Prostate gland (tissue), 2 donors: ENCODE measurements at places on chromosomes 4 and X. TPM values are rescaled to one million over a fixed set of nuclear protein-coding genes. Genes with fewer than 3 reads are reported as not detected.

Gene TMPRSS11F
- total RNA-seq: 0.34 TPM

Gene TMEM156
- 0.27 TPM for total RNA-seq

- H3K27me3 ChIP-seq: peaks cover 3% of the 10 kb centered on the region
- H3K4me1 ChIP-seq: no peaks in the 10 kb centered on the region
- DNase-seq: no peak
- H3K4me3 ChIP-seq: no peak overlapping the region
Measured at GRCh38 chr4:5995901-5996623, 22.2 kb downstream of the C4orf50 start.

DNA sequence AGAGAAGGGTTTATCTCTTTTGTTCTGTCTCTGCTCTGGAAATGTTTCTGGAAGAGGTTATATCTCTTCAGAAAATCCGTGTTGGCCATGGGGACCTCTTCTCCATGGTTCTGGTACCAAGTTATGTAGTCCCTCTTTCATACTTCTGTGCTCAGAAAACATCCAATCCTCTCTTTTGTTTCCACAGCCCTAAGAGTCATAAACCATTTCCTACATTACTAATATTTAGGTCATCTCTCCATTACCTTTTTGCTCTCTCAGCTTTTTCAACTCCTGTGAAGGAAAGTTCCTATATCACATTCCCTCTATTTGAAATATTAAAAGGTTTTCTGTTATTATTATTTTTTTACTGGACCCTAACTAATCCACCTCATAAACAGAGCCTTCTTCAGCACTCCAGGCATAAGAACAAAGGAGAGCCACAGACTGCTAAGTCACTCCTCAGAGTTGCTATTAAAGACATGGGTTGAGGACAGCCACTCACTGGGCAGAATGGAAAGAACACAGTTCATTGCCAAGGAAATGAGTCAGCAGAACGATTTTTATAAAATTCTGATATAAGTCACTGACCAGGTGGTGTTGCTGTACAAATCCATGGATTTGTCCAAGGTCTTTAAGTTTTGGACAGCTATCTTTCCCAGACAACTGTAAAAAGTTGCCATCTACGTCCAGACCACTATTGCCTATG, 122.4 kb upstream of the NPY2R start:
- H3K4me3 ChIP-seq: no peak overlapping the region
- no peak overlapping the region for H3K27ac ChIP-seq
- H3K27me3 ChIP-seq: no peaks in the 10 kb centered on the region
- no peaks in the 10 kb centered on the region for H3K36me3 ChIP-seq
- no peaks in the 10 kb centered on the region for H3K4me1 ChIP-seq
